ENCODE measurements at places on chromosomes 2 and 18.

- ATAC-seq = no peak
These were observed 26.0 kb downstream of the SH3YL1 start for GRCh38 chr2:237878-238277.

GRCh38 chr2:177748360-177748759 is 324.2 kb downstream of the PDE11A start:
- no peak for ATAC-seq

GRCh38 chr2:136131961-136132824 is 14.2 kb upstream of the CXCR4 start:
- ATAC-seq = peak; percentile 90

GRCh38 chr2:63081404-63081803 is 30.8 kb downstream of the OTX1 start:
- ATAC-seq = no peak

- no peak for ATAC-seq
These were observed 94.6 kb upstream of the MCFD2 start for GRCh38 chr2:47010176-47010575.

- ATAC-seq = no peak
These were observed 141.8 kb downstream of the ACKR3 start for GRCh38 chr2:236711440-236711839.

GRCh38 chr2:36801088-36801487 is 104.6 kb downstream of the VIT start:
- no peak for ATAC-seq

DNA sequence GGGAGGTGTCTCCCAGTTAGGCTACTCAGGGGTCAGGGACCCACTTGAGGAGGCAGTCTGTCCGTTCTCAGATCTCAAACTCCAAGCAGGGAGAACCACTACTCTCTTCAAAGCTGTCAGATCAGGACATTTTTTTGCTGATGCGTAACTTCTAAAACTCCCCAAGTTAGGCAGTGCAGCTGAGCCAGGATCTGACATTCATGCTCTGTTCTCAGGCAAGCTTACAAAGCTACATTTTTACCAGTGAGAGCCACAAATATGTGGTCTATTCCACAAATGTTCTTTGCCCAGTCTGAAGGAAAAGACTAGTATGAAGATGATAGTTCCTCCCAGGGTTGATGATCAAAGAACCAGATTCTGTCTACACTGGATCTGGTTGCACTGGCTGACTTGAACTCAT is 184.1 kb downstream of the MTCL1 start:
- no peak for ATAC-seq

- ATAC-seq = peak; percentile 82
These were observed 13.2 kb upstream of the SERTAD2 start for GRCh38 chr2:64666810-64667438.

Data from stimulated activated memory B cell treated with anti-CD40 and anti-IgM and Interleukin-4, amounts not matched to agents 10 μg/mL and 1 μg/mL and 100 μg/mL, for 72 hours (primary cell).